Activated CD4-positive, alpha-beta T cell treated with anti-CD3 and anti-CD28 coated beads for 4 hours (primary cell): ENCODE measurements at places on chromosomes 4 and X.

DNA sequence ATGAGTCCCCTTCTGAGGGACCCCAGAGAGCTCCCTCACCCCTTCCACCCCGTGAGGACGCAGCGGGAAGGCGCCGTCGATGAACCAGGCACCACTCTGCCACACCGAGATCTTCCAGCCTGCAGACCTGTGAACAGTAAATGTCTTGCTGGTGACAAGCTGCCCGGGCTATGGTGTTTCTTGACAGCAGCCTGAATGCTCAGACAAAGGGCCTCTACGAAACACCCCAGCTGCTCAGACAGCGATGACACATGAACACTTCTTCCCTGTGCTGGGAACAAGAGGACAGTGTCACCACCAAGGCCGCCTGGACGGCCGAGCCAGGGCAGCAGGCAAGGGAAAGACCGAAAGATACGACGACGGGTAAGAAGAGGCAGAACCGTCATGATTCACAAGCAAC, 30.6 kb upstream of the GTPBP6 start:
- DNase-seq, result no peak

DNA sequence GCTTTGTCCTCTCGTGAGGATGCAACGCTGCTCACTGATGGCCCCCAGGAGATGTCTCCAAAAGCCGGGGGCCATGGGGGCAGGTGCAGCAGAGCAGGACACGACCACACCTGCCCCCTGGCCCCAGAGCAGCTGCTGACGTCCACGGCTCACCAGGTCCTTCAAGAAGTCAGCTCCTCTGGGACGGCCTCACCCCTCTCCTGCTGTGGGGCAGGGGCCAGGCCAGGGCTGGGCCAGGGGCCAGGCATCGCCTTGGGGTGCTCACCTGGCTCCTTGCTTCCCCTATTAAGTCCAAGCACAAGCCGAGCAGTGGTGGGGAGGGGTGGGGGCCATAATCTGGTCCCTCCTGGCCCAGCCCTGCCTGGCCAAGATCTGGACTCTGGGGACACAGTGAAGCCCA, 28.6 kb upstream of the MXD4 start:
- no peak for DNase-seq

- DNase-seq, result no peak
These were observed 107.2 kb downstream of the CENPC start for GRCh38 chr4:67437974-67438713.

DNA sequence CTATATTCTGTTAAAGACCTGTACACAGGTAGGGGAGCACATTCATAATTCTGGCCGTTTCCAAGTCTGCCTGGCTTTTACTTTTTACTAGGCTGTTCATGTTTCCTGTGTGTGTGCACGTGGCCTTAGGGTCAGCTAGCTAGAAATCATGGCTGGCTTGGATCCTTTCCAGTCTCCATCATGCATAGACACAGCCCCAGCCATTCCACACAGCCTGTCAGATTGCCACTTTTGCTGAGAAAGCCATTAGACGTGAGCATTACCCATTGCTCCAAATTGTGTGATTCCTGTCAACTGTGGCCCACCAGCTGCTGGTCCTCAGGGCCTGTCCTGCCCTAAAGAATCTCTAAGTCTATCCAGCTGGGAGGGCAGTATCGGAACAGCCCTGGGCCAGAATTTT, 11.4 kb upstream of the SORCS2 start:
- no peak for DNase-seq

- DNase-seq, result no peak
These were observed 79.5 kb downstream of the FAM184B start for GRCh38 chr4:17701882-17702281.

DNA sequence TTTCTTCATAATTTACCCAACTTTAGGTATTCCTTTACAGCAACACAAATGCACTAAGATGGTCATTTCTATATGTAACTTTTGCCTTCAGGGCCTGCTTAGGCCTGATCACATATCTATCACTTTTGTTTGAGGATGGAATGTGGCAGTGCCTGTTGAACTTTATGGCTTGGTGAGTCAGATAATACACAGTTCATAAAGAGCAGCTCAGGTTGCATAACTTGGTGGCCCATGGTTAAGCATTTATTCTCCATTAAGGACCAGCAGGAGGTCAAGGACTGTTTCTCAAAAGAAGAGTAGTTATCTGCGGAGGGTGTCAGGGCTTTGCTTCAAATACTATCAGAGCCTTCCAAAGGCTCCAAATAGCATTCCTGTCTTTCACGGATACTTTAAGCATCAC, 124.1 kb upstream of the PDHA2 start:
- DNase-seq, result no peak

DNA sequence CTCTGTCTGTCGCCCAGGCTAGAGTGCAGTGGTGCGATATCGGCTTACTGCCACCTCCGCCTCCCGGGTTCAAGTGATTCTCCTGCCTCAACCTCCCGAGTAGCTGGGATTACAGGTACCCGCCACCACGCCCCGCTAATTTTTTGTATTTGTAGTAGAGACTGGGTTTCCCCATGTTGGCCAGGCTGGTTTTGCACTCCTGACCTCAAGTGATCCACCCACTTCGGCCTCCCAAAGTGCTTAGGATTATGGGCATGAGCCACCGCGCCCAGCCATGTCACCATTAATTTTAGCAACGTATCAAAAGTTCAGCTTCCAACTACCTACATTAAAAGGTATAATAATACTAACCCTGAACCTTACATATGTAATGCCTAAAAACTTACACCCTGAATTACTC, 940 bp upstream of the UTP3 start:
- DNase-seq, result peak; percentile 11

DNA sequence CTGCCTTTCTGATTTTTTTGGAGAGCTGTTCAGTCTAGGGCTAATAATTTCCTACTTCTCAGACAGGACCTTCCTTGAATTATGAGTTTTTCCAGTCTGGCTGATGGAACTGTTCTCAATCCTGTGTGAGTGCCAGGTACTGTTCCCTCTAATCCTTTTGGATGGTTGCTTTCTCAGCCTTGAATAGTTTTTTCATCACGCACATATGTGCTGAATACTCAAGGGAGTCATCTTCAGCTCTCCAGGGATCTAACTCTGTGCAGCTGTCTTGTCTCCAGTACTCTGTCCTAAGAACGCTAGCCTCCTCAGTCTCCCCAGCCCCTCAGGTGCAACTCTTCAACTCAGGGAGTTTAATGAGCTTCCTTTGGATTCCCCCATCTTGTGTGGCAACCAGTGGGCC, 93.2 kb downstream of the GASK1B start:
- no peak for DNase-seq

- no peak for DNase-seq
These were observed 93.1 kb downstream of the GPC3 start for GRCh38 chrX:133892337-133892736.

- DNase-seq, result no peak
These were observed 646.6 kb upstream of the PITX2 start for GRCh38 chr4:111269439-111269838.

GRCh38 chr4:47972181-47972580, 44.3 kb downstream of the CNGA1 start:
- no peak for DNase-seq

GRCh38 chrX:133926809-133927208, 58.6 kb downstream of the GPC3 start:
- DNase-seq, result no peak

- no peak for DNase-seq
These were observed 79.1 kb upstream of the INPP4B start for GRCh38 chr4:142925161-142925560.

DNA sequence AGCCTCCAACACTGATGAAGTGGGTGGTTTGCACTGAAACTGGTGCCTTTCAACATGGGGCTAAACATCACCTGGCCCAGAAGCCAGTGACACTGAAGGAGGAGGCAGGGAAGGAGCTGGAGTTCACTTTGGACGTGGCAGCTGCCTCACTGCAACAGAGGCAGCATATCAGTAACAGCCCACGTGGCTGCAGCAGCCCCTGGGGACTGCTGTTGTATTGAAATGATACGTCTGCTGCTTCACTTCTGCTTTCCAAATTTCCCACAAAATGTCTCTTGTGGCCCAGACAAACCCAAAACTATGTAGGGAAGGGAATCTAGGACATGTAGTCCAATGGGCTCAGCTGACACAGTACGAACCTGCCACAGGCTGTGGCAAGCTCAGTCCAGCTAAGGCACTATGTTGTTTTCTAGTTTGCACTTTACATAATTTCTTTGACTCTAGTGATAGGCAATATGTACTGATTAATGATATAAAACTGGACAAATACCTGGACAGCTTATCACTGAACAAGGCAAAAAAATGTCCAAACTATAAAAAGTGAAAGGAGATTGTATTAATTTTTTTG, 84.7 kb upstream of the RAPGEF2 start:
- no peak for DNase-seq

GRCh38 chrX:10049236-10049635, 82.1 kb downstream of the CLDN34 start:
- DNase-seq, result no peak

- DNase-seq, result no peak
These were observed 92.3 kb downstream of the SPRY1 start for GRCh38 chr4:123488916-123489315.

DNA sequence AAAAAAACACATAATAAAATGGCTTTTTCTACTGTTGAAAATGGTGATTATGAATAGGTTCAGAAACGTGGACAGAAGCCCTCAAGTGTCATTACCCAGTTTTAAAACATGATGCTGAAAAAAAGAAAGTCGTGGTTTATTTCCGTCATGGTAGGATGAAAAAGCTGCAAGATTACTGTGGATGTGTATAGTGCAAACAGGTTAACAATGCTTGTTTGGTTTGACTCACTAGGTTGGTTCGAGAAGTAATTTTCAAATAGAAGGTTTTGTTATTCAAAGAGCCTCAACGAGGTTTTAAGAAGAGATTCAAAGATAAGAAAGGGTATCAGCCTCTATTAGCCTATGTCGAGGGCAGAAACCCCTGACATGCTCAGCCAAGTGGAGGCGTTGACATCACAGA, 2.5 kb upstream of the RXFP1 start:
- DNase-seq, result no peak

GRCh38 chrX:46837558-46838485, 979 bp downstream of the RP2 start:
- no peak for DNase-seq

DNA sequence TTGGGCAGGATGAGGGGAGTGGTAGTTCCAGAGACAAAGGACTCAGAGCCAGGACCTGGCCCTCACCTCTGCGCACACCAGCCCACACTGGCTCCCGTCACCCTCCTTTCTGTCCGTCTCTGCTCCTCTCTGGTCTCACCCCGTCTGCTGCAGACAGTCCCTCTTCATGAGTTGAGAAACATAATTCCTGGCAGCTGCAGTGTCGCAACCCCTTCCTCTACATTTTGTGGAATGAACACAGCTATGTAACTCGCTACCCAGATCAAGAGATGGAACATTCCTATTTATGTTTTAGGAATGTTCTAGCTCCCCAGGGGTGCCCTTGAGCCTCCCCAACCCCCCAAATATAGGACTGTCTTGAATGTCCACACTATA, 59.3 kb downstream of the SHROOM2 start:
- DNase-seq, result no peak

DNA sequence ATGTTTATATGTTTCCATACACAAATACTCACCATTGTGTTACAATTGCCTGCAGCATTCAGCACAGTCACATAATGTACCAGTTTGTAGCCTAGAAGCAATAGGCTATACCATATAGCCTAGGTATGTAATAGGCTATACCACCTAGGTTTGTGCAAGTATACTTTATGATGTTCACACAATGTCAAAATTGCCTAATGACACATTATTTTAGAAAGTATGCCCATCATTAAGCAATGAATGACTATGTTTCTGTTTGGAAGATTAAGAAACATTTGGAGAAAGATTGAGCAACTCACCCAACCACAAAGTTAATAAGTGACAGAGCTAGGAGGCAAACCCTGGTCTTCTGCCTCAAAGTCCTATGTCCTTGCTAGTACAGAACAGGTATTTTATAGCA, 96.8 kb upstream of the GRIA3 start:
- no peak for DNase-seq

- DNase-seq, result no peak
These were observed 2.8 kb upstream of the PCDH7 start for GRCh38 chr4:30717208-30718020.

DNA sequence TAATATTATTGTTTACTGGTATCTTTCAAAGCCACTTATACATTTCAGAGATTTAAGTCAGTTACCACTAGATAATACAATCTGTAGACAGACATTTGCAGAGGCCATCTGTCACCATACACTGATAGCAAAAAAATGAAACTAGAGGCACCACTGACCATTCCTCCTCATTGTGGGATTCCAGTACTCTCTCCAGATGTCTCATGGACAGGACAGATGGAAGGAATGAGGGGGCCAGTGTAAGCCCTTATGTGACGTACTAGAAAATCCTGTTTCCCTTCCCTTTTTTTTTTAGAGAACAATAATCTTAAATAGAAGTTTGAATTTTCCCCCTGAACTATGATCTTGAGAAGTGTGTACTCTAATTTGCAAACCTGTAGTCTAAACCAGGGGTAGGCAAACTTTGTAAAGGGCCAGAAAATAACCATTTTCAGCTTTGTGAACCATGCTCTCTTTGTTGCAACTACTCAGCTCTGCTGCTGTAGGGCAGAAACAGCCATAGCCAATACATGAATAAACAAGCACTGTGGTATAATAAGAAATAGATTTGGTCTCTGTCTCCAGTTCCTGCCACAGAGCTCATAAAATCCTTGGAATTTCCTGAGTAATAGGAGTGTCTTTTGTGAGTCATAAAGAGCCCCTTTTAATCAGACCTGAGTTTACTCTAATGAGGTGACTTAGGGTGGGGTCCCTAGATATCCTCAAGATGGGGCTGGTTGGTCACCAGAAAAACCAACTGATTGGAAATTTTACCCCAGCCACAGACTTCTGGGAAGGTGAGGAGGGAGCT, 90.4 kb downstream of the MOSPD2 start:
- DNase-seq, result no peak

GRCh38 chr4:45621971-45622370, 501.9 kb downstream of the GABRG1 start:
- no peak for DNase-seq

GRCh38 chr4:16914208-16914607, 15.8 kb upstream of the LDB2 start:
- DNase-seq, result no peak

DNA sequence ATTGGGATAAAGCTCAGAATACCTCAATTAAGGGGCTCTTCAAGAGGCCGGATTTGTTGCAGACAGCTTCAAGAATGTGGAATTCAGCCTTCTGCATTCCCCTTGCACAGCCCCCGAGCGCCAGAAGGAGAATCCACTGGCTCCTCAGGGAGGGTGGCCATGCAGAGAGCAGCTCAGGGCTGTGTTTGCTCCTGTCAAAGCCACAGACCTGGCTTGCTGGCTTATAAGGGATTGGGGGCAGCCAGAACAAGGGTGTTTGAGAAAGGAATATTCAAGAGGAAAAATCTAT, 36.8 kb downstream of the ING2 start:
- DNase-seq, result no peak

- DNase-seq, result no peak
These were observed 1506.3 kb downstream of the ADGRL3 start for GRCh38 chr4:62706423-62706822.

GRCh38 chr4:121154103-121154515, 10.0 kb downstream of the TNIP3 start:
- peak; percentile 9 for DNase-seq

GRCh38 chr4:77731656-77732055, 87.5 kb downstream of the CNOT6L start:
- DNase-seq, result no peak
